ENCODE measurements at places on chromosomes 1 and 21.
A peak's percentile ranks its signal among the peaks of the same experiment; 100 is the strongest.

- DNase-seq, result no peak
Observed at GRCh38 chr1:3736131-3736561, 16.1 kb upstream of the CCDC27 start.

DNA sequence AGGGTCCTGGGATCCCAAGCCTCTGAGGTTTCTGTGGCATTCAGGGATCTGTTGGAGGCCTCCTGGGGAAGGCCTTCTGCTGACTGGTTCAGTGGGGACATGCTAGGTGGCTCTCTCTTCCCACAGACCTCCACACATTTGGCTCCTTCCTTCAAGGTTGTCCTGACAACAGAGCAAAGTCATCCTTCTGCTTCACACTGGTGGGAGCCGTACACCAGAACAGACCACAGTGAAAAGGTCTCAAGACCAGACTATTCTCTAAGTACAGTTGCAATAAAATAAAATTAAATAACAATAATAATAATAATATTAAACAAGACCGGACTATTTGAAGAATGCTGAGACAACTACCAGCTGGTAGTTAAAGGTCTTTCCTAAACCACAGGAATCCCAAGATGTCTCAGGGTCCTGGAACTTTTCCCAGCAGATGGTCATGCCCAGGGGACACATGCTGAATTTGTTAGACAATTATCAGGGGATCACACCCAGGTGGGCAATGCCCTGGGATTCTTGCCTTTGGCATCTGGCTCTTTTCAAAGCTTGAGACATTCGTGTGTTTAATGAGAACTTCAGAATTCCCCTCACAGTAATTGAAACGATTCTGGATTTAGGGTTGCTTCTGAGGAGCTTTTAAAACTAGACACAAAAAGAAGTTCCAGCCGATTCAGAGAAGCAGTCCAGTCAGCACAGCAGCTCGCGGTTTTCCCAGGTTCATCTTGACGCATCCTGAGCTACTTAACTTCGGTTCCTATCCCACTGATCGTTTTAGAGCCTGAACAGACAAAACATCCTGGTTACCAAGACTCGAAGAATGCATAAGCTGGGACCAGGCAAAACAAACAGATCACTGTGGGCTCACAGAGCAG lies 22.9 kb downstream of the HTR1D start:
- DNase-seq, result no peak

DNA sequence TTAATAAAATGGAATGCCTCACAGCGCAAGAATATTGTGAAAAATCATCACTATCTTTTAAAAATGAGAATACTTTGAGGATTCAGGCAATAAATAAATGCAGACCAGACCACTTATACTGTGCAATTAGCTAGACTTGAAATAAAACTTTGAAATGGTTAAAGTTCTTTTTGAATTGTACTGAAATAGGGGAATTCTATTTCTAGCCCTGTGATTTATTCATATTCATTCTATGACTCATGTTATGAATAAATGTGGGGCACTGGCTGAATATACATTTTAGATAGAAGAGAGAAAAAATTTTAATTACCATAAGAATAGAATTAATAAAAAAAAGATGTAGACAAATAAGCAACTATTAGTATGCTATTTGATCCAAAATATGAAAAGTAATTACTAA lies 16.4 kb upstream of the USP25 start:
- no peak for DNase-seq

- DNase-seq, result no peak
Observed at GRCh38 chr1:154567386-154568156, at the start of gene CHRNB2. Gene CHRNB2 (plus strand): TSS chr1:154567778. CDS start chr1:154568045, 267 bp downstream.

DNA sequence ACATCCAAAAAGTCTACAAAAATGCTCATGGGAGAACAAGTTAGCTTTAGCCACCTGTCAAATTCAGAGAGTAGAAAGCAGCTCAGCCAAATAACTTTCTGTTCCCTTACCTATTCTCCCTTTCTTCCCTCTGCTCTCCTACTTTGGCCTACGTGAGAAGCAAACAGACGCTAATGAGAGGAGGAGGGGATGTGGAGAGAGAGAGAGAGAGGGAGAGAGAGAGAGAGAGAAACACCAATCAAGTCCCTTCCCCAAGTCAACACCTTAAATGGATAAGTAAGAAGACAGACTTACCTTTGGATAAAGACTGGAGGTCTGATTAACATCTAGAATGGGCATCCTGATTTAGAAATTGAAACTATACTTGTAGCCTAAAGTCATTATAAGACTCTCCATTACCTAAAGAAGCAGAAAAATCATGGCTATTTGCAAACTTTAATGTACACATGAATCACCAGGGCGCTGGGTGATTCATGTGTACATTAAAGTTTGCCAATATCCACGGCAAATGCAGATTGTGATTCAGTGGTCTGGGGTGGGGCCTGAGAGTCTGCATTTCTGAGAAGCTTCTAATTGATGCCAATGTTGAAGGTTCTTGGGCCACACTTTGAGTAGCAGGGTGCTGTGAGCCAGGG lies 13.1 kb upstream of the DUSP12 start:
- no peak for DNase-seq

DNA sequence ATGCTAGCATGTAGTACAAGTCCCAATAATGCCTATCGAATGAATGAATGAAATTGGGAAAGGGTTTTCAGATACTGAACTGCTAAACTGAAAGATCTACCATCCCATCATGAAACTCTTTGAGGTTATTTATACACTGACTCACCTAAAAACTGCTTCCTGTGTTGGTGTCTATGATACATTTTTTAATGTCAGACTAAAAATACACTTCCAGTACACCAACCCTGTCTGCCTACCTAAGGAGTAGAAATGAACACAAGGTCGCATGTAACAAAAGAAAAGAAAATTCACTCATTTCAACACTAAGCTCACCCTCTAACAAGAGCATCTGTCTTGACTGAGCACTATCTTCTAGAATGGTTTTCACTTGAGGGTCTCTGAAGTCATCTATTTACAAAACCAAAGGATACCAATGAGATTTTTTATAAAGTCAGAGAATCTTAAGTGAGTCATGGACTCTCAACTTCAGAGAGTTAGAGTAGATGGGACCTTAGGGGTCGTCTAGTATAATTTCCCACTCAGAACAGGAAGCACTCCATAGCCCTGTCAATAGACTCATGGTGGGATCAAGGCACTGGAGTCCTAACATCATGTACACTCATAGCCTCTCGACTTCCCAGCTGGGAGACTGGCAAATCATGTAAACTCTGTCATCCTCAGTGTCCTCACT lies 53.4 kb downstream of the WLS start:
- no peak for DNase-seq

- no peak for DNase-seq
Observed at GRCh38 chr1:3706651-3707297, 45.5 kb upstream of the CCDC27 start.

DNA sequence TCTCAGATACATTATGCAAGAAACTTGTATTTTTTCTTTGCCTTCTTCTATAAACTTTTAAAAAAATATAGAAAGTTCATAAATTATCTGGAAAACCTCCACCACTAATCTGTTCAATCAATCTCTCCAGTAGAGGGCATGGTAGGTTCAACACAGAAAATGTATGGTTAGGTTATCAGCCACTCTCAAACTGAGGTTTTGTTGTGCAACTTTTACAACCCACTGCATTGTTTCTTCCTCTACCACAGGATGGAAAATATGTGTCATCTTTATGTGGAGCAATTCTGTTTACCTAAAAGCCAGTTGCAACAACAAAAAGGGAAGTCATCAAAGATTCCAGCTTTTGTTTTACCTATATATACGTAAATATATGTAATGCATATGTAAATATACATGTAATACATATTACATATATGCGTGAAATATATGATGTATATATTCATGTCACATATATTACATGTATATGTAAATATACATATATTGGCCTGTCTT lies 3.0 kb upstream of the RGS2 start:
- DNase-seq, result peak; percentile 20

All from stimulated activated CD8-positive, alpha-beta memory T cell treated with anti-CD3 and anti-CD28 coated beads, Interleukin-7, amount 100 ng/mL, for 4 hours (primary cell).